Endothelial cell of umbilical vein (primary cell): ENCODE measurements at places on chromosomes 3 and 15. TPM values are rescaled to one million over a fixed set of nuclear protein-coding genes. Genes with fewer than 3 reads are reported as not detected.
A peak's percentile ranks its signal among the peaks of the same experiment; 100 is the strongest.

- no peak for DNase-seq
Measured at GRCh38 chr3:197800379-197800778, 9.3 kb downstream of the LRCH3 start.

- DNase-seq, result no peak
Measured at GRCh38 chr3:127218454-127218922, 25.6 kb downstream of the PRR23E start.

The MLF1 gene
- total RNA-seq, result 5.3 and 8.8 TPM in 2 replicates

DNA sequence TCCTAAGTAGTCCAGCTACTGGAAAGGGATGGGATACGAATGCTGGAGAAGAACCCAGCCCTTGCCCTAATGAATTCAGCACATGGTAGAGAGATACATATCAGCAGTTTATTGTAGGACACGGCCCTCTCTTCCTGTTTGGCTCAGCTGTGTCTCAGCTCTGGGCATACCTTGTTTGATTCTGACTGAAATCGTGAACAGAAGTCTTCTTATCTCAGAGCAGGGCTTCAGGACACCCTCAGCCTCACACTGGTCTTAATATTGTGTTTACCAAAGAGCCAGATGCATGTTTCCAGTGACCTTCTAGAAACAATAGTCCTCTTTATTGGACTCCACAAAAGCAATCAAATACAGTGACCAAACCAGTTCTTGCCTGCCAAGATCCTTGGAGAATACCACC is 54.7 kb downstream of the FAM174B start:
- DNase-seq, result peak; percentile 15

The ZPLD1 gene
- total RNA-seq, result not detected in 2 replicates

DNA sequence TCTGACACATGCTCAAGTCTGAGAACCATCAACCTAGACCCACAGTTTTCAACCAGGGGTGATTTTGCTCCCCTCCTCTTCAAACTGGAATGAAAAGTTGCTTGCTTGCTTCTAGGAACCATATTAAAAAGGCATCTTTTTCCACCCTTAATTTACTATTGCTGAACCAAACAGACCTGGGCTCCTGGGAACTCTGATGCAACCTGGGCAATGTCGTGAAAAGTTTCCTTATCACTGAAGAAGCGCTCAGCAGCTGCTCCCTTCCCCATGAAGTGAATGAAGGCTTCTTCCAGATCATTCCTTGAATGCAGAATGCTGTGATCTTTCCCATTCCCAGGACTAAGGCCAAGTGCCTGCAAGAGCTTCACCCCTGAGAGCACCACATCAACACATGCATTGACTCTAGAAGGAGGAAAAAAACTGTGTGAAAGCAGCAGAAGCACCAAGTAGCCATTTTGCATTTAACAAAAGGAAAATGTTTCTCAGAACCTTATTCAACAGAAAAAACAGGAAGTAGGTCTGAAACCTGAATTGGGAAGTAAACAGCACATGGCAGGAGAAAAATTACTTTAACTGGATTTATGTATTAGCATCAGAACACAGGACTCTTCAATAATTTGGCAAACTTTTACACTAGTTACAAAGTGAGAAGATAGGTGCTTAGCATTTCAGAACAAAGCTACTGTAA is 8.7 kb downstream of the ADPGK start:
- no peak for DNase-seq

DNA sequence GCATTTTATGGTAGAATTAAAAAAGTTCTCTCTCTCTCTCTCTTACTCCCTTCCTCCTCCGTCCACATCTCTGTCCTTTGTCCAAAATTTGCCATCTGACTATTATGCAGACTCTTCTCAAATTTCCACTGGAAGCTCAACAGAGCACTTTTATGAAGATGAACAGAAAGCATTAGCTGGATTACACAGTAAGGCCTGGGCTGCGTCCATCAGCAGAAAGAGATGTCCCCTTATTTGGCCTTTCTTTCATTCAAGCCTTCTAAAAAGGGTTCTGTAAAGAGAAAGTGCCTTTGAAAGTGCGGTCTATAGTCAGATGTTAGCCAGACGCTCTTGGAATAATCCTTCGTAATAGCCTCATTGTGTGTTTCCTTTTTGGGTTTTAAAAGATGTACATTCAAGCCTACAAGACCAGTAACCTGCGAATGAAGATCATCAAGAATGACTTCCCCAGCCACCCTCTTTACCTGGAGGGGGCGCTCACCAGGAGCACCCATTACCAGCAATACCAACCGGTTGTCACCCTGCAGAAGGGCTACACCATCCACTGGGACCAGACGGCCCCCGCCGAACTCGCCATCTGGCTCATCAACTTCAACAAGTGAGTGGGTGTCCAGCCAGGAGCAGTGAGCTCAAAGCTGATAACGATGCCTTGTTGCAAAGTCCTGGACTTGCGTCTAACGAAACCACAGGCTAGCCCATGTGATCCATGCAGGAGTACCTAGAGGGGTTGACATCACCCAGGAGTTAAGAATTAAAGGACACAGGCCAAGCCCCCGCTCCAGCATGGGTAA is 53.1 kb downstream of the MESD start:
- no peak for DNase-seq
